ENCODE measurements at places on chromosomes 5 and 9.

DNA sequence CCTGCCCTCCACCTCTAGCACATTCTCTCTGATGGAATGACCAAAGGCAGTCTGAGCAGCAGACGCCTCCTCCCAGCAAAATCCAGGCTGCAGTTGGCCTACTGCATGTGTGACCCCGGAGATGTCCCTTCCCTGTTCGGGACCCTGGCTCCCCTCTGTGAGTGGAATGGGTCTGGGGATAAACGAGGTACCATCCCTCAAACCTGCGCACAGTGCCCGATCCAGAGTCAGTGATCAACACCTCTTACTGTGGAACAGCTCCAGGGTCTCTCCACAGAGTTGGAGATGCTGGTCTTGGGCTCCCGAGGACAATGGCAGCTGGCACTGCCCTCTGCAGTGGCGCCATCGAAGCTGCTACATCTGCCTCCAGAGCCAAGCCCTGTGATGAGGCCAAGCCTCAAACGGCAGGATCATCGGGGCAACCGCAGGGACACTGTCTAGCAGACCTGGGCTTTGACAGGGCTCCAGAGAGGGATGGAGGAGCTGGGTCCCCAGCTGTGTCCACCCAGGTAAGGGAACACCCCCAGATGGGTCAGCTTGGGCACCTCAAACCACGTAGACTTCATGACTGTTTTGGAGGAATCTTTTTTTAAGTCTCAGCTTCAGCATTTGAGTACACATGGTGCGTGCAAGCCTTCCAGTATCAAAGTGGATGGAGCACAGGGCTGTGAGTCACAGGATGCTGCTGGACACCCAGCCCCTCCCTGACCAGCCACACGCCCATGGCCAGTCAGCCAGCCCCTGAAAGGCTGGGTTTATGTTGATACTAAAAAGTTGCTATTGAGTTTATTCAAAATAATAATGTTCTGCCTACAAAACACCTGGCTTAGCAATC is 13.0 kb downstream of the MED10 start:
- no peak for DNase-seq

DNA sequence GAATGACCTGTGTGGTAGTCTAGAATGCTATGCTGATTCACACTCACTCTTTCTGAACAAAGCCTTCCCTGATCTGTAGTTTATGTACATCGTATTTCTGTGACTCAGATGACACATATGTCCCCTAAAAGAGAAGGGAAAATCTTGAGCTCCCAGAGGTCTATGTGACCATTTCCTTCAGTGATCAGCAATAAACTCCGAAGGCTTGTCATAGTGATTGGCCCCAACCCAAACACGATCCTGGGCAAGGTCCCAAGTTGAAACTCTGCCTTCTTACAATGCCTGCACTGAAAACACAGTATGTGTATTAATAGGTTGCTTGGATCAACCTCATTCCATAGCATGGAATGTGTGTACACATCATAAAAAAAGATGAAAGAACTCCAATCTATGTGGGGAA is 685.8 kb downstream of the MAT2B start:
- no peak for DNase-seq

GRCh38 chr5:17620627-17621026 is 10.4 kb downstream of the TAF11L12 start:
- DNase-seq: no peak

DNA sequence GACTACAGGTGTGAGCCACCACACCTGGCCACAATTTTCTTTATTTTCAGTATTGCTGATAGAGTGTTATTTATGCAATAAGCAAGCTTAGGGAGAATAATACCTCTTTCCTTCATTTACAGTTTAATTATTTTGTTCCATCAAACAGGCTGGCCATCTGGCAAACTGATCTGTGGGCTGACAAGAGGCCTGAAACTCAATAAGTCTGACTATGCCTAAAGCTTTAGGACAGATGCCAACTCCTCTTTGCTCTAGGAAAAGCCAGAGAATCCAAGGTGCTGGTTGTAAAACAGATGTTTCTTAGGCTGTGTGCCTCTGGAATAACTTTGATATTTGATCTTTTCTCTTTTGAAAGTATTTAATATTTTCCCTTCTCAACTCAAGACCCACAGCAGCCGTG is 98.4 kb downstream of the TARS1 start:
- DNase-seq: no peak

GRCh38 chr9:99137225-99137624 is 32.3 kb downstream of the TGFBR1 start:
- DNase-seq: no peak

DNA sequence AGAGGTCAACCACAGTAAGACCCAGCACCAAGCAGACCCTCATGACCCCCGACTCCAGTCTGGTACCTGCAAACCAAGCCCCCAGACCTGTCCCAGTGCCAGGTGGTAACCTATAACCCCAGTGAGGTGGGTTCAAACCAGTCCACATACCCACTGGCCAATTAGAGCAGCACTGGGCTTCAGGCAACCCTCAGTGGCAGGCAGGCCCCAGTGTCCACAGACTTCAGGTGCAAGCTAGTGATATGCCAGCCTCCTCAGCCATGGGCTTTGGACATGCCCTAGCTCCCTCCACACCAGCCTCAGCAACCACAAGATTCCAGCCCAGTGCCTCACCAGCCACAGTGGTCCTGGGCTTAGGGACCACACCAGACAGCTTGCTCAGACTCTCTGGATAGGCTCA is 276.6 kb downstream of the DTWD2 start:
- DNase-seq: no peak

GRCh38 chr9:121901616-121902015 is 191.5 kb downstream of the TTLL11 start:
- DNase-seq: no peak

DNA sequence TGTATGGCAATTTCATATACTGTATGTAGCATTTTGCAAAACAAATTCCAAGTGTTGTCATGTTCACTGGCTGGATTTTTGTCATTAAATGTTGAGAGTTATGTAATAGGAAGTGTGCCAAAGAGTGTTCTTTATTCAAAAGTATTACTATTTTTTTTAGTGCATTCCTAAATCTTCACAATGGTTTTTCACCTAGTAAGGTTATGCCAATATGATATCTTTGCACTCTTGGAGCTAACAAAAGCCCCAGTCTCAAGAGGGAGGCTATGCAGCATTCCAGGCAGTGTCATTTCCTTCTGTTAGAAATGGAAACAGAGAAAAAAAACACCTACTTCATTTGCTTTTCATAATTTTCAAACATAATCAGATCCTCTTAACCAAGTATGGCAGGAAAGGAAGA is 5.1 kb upstream of the SSBP2 start:
- DNase-seq: no peak

- no peak for DNase-seq
These were observed 424.8 kb upstream of the SMC2 start for GRCh38 chr9:103669296-103669695.

DNA sequence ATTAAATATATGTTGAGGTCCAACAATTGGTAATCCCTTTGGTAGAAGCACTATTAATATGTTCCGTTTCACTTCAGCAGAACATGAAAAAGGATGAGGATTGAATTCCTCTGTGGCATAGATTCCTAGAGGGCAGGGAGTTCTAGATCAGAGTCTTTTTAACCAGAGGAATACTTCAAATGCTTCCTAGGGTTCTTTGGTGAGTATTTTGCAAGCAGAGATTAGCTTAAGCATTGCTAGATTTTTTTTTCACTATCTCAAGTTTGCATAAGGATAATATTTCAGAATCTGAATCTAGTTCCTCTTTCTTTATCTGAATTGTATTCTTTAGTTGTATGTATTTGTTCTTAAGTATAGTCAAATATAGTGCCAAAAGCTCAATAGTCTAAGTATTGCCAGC is 116.6 kb upstream of the ADAMTSL1 start:
- no peak for DNase-seq

DNA sequence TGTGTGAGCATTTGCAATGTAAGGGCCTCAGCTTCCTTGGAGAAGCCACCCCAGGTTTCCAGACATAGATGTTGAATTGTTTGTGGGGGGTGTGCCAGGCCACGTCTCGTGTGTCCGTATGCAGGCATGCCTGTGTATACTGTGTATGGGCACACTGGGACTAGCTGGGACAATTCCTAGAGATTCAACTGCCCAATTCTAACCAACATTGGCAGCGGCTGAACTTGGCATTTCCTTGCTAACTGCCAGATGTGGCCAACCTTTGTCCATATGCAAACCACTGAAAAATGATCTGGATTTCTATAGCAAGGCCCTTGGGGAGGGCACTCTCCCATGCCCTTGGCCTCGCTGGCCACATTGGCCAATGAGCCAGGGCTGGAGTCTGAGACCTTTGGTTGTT is 50.3 kb downstream of the SAR1B start:
- no peak for DNase-seq

GRCh38 chr5:16567365-16567764 is 49.4 kb downstream of the RETREG1 start:
- no peak for DNase-seq

GRCh38 chr9:34079181-34079580 is 30.5 kb upstream of the UBAP2 start:
- DNase-seq: no peak

DNA sequence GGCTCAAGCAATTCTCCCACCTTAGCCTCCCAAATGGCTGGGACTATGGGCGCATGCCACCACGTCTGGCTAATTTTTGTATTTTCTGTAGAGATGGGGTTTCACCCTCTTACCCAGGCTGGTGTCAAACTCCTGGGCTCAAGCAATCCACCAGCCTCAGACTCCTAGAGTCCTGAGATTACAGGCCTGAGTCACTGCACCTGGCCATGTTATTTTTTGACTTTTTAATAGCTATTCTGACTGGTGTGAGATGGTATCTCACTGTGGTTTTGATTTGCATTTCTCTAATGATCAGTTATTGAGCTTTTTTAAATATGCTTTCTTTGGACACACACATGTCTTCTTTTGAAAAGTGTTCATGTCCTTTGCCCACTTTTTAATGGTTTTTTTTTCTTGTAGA is 38.2 kb downstream of the FBXW2 start:
- DNase-seq: no peak

DNA sequence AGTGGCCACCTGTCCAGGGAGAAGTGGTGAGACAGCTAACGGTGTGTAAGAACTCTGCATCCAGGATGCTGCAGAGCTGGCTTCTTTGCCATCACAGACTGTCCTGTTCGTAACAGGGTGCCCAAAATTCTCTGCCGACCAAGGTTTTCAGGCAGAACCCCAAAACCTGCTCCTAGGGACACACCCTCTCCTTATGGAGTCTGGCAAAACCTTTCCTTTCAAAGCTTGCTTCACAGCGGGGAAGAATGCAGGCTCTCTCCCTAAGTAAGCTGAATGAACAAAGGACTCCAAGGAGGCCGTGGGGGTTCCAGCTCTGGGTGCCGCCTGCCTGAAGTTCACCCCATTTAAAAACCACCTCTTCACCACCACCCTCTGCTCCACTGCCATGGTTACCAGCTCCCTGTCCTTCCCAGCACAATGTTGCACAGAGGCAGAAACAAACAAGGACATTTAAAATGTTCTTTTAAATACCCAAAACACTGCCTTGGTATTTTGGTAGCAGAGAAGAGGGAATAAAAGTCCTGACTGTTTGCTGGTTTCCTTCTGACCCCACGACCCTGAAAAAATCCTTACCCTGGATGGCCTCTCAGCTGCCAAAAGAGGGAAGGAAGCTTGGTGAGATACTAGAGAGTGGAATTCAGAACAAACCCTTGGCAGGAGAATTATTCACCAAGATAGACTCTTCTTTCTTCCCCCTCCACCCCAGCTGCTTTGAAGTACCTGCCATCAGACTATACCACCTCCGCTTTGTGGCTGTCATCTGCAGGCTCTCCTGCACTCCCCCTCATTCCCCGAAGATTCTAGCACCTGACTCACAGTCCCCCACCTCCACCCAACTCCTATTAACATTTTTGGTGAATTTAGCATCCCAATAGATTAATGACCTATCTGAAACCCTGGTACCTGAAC is 7.1 kb upstream of the KLF9 start:
- DNase-seq: no peak

- no peak for DNase-seq
These were observed 746.5 kb upstream of the ZNF608 start for GRCh38 chr5:125492977-125493376.

- DNase-seq: no peak
These were observed 33.8 kb downstream of the KDM3B start for GRCh38 chr5:138386290-138386689.

GRCh38 chr9:21402386-21403251 is 6.3 kb upstream of the IFNA8 start:
- DNase-seq: no peak

- DNase-seq: no peak
These were observed 38.0 kb downstream of the GADD45G start for GRCh38 chr9:89642789-89643188.

DNA sequence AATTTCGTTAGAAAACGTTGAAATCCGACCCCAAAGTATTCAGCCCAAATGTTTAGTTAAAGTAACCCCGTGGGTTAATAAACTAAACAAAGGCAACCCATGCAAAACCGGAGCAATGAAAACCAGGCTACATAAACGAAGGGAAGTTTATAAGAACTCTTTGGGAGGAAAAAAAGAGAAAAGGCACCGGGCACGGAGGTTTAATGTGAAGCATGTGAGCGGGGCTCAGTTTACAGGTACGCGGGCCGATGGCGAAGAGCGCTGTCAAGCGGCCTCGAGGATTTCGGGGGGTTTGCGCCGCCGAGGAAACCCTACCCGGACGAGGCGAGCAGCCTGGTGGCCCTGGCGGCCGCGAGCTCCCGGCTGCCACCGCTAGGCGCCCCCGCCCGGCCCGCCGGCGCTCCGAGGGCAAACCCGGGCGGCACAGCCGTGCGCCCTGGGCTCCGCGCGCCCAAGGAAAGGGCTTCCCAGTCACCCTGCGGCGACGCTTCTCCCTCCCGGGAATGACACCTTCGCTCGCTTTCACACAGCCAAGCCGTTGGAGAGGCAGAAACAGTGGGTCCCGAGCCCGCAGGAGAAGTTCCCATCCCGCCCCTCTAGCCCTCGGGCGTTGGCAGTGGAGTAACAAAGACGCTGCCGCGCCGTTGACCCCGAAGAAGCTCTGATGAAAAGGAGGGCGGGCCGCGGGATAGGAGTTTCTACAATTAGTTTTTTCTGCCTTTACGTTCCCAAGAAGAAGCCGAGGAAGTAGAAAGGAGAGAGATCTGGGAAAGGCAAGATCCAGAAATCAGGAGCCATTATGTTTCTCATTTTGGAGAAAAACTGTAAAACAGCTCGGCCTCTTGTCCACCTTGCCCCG is 126.0 kb downstream of the TMEM174 start:
- no peak for DNase-seq

GRCh38 chr9:120690372-120690771 is 23.9 kb downstream of the MEGF9 start:
- no peak for DNase-seq

- peak; percentile 59 for DNase-seq
These were observed 18.9 kb upstream of the SPTLC1 start for GRCh38 chr9:92133949-92134604.

Measured in stimulated activated CD8-positive, alpha-beta memory T cell treated with anti-CD3 and anti-CD28 coated beads, Interleukin-7, amount 100 ng/mL, for 24 hours (primary cell).